ENCODE measurements at places on chromosomes 11 and 22.

- DNase-seq, result peak; percentile 49
Observed at GRCh38 chr22:20141186-20142077, 9.4 kb downstream of the CCDC188 start.

DNA sequence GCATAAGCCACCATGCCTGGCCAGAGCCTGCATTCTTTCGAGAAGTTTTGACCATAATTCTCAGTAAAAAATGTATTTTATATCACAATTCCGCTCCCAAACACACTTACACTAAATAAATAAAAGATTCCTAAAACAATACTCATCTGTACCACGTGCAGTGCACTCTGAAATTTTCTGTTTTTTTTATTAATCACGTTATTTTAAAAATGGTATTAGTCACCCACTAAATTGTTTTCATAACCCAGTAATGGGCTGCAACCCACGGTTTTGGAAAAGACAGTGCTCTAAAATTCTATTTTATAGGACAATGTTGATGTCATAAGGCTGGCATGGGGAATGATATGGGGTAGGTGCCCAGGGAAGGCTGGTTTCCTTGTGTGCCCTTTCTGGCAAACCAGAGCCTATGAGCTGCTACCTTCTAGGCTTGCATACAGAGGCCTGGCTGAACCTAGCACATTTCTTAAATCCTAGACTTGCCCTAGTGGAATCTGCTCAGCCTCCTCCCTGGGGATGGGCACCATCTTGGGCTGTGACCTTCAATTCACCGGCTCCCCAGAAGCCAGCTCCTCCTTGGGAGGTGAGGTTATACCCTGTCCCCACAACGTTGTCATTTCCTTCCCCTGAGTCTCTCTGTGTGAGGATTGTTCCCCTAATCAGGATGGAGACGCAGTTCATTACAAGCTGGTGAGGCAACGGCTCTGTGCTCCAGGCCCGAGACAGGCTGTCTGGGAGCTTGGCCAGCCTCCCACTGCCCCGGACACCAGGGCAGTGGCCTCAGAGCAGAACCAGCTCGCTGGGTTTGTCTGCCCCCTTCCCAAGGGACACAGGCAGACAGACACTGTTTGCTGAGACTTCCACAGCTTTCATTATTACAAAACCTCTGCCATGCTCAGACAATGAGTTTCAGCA is 116.5 kb upstream of the NAV2 start:
- peak; percentile 51 for DNase-seq

DNA sequence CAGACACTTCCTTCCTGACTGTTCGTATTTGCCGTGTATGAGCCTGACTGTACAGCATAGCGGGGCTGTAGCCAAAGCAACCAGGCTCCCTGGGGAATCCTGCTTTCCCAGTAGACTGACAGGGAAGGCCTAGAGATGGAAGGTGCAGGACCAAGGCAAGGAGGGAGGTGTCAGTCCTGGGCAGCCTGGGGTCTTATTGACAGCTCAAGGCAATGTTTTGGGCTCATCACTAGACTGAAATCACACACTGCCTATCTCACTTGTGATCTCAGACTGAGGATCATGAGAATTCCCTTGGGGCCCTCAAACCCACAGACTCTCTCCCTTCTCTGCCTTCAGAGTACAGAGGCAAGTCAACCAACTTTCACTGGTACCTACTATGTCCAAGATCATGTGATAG is 346.8 kb upstream of the NARS2 start:
- no peak for DNase-seq

DNA sequence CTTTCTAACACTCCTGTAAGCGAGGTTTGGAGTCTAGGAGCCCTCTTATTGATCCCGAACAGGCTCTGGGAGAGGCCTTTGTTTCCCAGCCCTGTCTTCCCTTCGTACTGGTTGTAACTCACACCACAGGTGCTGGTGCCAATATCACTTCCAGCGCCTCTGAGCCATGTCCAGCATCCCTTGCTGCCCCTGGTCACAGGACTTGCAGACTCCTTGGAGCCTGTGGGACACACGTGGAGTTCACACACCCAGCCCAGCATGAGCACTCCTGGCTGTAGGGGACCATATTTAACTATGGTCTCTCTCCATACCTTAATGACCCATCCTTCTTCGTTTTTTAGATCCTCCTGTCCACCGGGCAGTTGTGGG is 2.2 kb downstream of the ZBTB16 start:
- DNase-seq, result no peak

GRCh38 chr11:43384393-43384792 is 25.7 kb downstream of the TTC17 start:
- no peak for DNase-seq

DNA sequence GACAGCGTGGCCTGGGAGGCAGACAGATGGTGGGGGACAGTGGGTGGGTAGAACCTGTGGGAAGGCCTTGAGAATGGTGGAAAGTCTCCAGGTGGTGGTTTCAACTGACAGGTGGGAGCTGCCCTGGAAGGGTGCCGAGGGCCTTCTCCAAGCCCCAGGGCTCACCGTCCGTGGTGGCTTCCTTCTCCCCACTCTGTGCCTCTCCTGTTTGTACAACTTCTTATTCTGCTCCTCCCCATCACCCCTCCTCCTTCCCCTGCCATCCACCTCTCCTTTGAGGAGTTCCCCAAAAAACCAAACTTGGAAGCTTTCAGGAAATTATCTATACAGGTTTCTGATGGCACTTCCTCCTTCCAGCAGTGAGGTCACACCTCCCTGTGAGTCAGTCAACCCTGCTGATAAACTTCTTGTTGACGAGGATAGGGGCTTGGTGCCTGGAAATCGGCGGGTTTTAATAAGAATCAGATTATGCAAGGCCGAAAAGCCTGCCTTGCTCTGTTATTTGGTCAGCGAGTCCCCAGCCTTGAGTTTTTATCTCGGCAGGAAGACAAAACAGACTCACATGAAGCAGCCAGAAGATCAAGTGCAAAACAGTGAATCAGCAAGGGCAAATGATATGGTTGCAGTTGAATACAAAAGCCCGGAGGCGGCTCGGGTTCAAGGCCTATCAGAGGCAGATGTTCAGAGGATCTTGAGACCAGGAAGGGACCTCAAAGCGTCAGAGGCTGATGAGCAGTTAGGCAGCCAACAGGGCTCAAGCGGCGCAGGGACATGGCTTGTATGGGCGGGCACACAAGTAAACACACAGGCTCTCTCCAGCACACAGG is 9.5 kb upstream of the ST3GAL4 start:
- peak; percentile 76 for DNase-seq

DNA sequence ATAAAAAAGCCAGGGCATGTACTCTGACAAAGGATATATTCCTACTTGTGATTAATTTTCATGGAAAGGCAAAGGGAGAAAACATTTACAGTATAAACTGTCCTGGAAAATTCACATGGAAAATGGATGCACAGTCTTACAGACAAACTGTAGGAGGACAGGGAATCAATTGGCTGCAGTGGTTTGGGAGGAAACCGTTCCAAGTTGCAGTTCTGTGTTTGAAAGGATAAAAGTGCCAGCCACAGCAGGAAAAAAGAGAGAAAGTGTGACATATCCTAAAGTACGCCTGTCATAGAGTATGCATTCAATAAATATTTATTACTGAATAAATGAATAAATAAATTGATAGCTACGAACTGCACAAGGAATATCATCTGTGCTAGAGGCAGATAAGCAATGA is 462.9 kb downstream of the RAB38 start:
- no peak for DNase-seq

DNA sequence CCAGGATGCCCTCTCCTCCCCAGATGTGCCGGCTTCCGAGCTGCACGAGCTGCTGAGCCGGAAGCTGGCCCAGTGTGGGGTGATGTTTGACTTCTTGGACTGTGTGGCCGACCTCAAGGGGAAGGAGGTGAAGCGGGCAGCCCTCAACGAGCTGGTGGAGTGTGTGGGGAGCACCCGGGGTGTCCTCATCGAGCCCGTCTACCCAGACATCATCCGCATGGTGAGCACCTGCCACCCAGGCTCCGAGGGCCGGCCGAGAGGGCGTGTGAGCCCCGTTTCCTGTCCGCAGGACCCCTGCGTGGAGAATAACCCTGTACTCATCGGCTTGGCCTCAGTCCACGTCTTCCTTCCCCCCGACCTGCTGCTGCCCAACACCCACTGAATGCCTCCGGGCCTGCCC is 2.2 kb downstream of the PPP2R5B start:
- DNase-seq, result no peak

GRCh38 chr11:104917271-104918112 is 19.2 kb upstream of the CASP12 start:
- no peak for DNase-seq

DNA sequence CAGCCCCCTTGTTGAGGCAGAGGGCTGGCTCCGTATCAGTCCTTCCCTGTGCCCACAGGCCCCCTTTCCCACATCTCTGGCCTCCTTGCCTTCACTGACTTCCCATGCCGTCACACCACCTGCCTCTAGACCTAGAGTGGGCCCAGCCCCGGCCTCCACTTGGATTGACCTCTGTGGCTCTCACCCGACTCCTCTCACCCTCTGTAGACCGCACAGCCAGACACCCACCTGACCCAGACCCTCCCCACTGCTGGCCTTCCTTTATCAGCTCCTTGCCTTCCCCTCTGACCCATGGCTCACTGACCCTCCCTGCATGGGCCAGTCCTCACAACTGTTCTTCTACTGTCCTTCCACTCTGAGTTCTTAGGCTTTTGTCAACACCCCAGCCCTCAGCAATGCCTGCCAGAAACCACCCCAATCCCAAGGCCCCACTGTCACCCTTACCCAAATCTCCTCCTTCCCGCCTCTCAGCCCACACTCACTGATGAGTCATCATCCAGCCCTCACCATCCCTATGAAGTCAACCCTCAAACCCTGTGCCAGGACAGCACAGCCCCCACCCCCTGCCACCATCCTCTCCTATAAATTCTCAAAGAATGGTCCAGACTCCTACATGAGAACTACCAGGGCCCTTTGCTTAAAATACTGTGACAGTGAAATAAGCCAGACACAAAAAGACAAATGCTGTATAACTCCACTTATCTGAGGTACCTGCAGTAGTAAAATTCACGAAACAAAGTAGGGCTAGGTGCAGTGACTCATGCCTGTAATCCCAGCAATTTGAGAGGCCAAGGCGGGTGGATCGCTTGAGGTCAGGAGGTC is 53.4 kb downstream of the SCGB1A1 start:
- peak; percentile 52 for DNase-seq

GRCh38 chr11:115965767-115966504 is 461.7 kb upstream of the CADM1 start:
- peak; percentile 50 for DNase-seq

DNA sequence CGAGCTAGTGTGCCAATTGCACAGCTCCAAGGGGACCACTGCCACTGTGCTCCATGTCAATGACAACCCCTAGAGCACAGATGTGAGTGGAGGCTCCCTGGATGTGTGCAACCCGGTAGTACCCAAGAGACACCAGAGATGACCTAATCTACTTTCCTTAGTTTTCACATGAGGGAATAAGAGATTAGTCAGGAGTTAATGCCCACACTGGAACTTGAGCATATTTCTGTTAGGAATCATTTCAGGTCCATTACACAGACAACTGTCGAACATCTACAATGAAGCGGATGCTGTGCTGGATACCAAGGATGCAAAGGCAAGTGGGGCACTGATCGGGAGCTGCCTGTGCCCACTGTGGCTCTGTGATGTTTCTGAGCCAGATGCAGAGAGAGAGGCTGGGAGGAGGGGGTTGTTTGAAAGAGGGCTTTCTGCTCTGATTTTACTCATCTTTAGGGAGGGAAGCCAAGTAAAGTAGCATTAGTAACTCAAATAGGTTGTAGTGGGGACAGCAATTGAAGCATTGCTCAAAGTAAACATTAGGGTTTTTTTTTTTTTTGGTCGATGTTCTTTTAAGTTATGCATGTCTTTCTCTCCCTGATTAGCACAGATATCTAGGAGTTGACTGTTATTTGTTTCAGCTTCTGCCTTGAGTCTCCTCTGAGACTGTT is 82.5 kb upstream of the SORL1-AS1 start:
- DNase-seq, result no peak

GRCh38 chr11:12785901-12786300 is 111.7 kb downstream of the TEAD1 start:
- no peak for DNase-seq

DNA sequence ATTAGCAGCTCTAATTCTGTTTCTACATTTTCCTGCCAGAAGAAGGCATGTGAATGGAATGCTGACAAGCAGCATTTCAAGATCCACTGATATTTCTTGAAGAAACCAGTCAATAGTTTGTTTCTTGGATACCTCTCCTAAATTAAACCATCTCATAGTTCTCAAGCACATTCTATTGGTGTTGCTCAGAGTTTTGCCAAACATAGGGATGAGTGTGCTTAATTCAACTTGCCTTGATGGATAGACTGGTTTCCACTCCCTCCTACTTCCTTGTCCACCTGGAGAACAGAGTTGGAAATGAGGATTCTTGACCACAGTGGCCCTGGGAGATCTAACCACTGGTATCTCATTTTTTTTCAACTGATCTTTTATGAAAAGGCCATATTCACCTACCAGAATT is 29.8 kb upstream of the DDX10 start:
- DNase-seq, result no peak

DNA sequence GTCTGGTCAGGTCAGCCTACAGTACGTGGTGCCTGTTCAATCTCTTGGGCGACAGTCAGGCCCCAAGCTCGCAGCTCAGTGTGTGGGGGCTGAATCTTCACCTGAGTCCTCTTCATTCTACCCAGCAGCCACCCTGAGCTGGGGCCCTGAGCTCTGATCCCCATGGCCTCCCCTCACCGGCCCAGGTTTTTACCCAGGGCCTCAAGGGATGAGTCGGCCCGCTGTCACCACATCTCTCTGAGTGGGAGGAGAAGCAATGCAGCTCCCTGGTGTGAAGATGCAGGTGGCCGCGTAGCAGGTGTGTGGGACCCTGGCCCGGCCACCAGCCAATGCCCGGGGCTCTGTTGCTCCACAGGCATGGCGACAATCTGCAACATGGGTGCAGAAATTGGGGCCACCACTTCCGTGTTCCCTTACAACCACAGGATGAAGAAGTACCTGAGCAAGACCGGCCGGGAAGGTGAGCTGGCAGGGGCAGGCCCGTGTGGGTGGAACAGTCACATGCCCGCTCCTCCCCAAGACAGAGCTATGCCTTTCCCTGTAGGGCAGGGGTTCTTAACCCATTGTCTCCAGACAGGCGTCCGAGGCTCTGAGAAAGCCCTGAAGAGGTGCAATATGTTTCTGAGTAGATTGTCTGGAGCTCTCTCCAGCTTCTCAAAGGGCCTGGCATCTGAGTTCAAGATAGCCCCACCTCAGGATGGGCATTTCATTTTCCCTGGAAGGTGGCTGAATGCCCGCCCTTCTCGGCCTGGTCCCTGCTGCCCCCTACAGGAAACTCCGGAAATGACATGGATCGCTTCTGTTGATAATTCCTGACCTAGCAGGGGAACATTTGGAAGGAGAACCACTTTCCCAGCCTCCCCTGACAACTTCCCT is 26.9 kb downstream of the POLR3H start:
- DNase-seq, result peak; percentile 59

- no peak for DNase-seq
Observed at GRCh38 chr11:117045956-117046355, 52.3 kb downstream of the SIK3 start.

- DNase-seq, result no peak
Observed at GRCh38 chr11:46039990-46040389, 81.3 kb downstream of the PHF21A start.

- no peak for DNase-seq
Observed at GRCh38 chr11:121928597-121929580, 187.1 kb downstream of the BLID start.

Measured in mesenchymal stem cell (in vitro differentiated cells and primary cell).